ENCODE measurements at places on chromosomes 3 and 15. TPM values are rescaled to one million over a fixed set of nuclear protein-coding genes. Genes with fewer than 3 reads are reported as not detected.

HES1 gene
- 34.5 TPM for total RNA-seq

TNFAIP8L3 gene
- total RNA-seq = 29.9 TPM

PLCH1 gene
- 0.09 TPM for total RNA-seq

HIGD2B gene
- total RNA-seq = not detected

GABRB3 gene
- total RNA-seq = not detected
